ENCODE measurements at places on chromosomes 7 and 10.

GRCh38 chr7:832167-832967 is at the start of gene SUN1:
TSS of gene SUN1 (plus strand) at chr7:832476. CDS start at chr7:832525, 49 bp downstream.
- DNase-seq, result peak; percentile 45

- no peak for DNase-seq
Observed at GRCh38 chr7:114865564-114865963, 56.3 kb upstream of the MDFIC start.

DNA sequence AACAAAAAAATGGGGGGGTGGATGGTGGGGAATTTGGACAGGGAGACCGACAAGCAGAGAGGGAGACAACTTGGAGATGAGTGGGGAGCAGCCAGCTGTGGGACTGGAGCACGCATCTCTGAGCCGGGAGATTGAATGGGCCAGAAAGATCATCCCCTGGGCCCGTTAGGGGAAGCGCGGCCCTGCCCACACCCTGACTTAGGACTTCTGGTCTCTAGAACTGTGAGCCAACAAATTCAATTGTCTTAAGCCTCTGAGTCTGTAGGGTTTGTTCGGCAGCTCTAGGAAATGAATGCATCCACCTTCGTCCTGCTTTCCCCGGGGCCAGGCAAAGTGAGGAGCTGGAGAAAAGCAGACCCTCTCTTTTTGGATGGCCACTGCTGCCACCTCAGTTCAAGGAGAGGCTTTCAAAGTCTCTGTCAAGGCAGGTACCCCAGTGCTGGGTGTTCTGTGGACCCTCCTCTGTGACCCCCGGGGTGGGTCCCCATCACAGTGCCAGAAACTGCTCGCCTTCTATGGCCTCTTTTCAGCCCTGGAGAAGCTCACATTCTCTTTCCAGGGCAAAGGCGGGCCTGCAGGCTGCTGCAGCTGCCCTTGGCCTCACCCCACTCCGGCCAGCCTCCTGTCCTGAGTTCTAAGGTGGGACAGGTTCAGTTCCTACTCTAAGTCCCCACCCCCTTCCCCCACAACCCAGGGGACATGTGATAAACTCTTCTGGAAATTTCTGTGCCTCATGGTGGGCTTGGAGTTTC is 423.2 kb downstream of the RPS24 start:
- DNase-seq, result no peak

DNA sequence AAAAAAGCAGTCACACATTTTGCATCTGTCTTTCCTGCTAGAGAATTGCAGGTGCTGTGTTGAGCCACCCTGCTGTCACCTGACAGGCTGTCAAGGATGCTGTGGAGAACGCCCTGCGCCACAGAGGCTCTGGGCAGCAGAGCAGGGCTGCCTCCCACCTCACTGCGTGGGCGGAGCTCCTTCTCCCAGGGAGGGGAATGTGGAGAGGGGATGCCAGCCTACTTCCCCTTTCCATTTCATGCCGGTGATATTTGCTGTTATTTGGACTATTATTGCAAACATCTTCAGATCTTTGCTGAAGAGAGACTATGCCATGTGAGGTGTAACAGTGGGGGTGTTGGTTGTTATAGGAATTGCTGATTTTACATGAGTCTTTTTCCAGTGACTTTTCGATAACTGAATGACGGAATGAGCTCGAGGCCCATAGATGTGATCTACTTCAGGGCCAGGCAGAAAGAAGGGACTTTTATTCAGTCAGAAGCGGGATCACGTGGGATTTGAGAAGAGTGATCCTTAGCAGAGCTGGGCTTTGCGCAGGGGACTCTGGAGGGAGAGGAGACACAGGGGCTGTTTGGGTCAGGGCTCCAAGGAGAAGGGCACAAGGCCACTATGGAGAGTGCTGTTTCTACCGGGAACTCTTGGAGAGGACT is 13.6 kb upstream of the PRKAG2 start:
- DNase-seq, result no peak

DNA sequence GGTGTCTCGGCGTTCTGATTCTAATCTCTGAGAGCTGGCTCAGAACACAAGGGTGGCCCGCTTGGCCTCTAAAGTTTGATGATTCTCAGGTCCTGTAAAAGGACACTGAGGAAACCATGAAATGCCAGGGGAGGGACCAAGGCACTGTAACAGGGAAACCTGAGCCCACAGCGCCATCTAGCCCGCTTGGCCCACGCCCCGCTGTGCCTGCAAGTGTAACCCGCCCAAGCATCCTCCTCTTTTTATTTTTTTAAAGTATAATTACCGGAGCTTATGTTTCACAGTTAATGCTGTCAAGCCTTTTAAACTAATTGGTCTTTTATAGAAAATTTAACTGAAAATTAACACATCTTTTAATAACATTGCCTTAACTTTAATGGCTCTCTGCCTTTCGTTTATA is 734.7 kb downstream of the KCNMA1 start:
- no peak for DNase-seq

DNA sequence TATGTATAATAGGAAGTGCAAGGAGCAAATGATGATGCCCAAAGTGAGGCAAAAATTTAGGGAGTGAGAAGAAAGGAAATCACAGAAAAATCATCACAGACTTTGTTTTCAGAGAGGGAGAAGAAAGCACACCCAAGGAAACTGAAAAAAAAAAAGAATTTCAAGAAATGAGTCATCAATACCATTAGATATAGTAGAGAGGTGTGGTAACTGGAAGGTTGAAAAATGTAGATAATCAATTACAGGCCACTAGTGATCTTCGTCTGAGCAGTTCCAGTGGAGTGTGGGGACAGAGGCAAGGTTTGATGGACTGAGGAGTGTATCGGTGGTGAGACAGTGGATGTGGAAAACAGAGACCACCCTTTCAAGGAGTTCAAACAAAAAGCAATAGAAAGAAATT is 31.7 kb downstream of the ASB4 start:
- no peak for DNase-seq

DNA sequence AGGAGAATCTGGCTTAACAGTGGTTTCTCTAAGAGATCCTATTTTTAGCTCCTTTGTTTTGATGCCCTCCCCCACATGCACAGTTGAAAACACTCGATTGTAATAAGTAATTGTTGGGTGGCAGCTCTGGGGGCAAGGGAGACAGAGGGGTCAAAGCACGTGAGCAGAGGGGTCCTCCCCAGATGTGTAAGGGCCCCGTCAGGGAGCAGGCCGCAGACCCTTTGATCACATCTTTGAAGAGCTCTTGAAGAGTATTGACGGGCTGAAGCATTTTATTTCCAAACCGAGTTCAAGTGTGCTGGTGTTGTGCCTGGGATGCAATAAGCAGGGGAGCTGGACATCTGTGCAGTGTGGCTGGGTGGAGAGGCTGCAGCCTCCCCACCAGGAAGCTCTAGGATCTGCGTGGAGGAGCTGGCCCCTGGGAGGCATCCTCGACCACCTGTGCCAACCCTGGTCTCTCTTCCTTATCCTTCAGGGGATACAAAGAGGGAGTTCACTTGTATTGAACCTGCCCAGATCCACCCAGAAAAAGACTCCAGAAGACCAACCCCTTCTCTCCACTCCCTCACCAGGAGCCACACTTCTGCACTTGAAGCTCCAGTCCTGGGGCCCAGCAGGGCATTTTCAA is 473.0 kb upstream of the MGMT start:
- no peak for DNase-seq

DNA sequence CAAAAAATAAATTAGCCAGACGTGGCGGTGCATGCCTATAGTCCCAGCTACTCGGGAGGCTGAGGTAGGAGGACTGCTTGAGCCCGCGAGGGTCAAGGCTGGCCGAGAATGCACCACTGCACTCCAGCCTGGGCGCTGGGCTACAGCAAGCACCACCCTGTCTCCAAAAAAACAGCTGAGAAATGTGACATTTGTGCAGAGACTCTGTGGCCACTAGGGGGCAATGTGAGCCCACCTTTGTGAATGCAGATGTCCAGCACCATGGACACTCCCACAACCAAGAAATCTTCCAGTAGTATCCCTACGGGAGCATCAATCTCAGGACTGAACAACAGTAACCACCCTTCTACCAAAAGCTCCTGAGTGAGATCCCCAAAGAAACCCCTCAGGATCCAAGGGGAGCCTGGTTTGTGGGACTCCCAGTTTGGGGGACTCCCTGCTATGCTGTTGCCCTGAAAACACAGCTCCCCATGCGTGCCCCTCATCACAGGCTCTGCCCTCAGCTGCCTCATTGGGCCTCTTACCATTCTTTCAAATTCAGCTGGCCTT is 6.2 kb upstream of the AHCYL2 start:
- no peak for DNase-seq

DNA sequence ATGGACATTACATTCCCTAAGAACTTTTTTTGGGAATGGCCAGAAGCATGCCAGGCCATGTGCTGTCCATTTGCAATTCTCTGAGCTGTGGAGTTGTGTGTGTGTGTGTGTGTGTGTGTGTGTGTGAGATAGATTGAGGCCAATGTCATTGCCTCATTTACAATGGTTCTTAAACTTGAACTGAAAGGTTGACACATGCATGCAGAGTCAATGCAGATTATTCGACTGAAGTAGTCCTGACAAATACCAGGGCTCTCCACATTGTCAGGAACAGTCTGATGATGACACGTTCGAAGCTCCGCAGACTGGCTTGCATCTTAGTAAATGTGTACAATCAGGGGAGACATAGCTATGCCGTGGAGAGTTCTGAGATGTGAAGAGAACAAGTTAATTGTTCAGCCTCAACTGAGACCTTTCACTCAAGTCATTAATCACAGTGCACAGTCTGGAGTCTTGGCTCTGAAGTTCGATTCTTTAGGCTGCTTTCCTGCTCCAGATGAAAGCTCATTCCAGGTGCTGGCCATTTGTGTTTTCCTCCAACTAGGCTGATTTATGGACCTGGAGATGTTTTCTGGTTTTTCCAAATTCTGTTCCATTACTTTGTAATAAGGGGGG is 921.9 kb downstream of the LRMDA start:
- DNase-seq, result no peak

DNA sequence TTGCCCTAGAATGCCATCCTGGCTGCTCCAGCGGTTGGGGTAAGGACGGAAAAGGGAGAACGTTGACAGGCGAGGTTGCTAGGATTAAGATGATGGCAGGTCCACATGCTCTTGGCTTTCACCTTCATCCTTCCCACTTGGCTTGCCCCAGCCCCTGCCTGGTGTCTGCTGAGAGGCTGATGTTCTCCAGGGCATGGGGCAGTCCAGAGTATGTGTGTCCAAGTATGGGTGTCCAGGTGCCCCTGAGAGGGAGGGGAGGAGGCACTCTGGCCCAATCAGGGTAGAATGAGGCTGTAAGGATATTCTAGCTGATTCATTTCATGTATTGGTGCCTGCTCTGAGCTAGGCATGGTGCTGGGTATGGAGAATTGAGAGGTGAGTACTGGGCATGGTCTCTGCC is 12.6 kb downstream of the NEURL1 start:
- DNase-seq, result no peak

DNA sequence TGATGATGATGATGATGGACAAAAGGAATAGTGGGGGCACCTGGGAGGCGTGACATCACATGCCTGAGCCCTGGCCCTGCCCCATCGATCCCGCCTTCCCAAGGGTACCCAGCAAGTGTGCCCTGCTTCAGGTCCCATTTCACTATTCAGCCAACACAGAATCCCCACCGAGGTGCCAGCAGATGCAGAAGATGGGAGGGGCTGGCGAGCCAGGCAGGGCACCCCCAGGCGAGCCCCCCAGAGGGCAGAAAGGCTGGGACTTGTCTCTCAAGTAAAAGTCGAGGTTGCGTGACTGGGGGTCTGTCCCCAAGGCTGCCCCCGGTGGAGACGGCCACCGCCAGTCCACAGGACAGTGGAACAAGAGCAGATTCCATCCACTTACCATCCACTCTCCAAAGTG is 57.5 kb downstream of the INSIG1 start:
- no peak for DNase-seq

- no peak for DNase-seq
Observed at GRCh38 chr10:53638006-53638405, 865.4 kb upstream of the MBL2 start.

DNA sequence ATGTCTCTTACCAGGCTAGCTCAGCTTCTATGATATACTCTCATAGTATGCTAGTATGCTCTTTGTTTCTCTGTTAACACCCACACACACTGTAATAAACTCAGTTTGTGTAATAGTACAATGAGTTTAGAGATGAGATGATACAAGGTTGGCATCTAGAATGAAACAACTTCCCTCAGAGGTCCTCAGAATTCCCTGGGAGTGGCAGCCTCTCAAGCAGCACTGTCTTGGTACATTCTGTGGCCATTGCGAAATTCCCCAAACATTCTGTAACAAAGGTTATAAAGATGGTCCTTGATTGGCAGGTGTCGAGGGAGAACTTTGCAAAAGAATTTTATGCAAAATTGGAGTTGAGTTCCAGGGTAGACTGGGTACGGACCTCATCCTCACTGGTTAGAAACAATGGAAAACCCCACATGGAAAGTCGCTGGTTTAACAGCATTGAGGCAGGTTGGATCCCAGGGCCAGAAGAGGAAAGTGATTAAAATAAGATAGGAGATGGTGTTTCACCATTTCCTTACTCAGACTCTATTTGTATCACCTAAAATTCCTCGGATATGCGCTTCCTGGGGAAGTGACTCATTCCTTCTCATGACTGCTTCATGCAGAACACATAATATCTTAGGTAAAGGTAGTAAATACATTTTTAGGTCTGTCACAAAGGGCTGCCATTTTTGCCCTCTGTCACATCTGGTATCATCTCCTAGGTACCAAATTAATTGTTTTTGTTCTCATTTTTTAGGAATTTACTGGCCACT is 657.8 kb downstream of the SORCS1 start:
- DNase-seq, result no peak

Measured in BJ (cell line).